CD8-positive, alpha-beta memory T cell (primary cell): ENCODE measurements at places on chromosomes 11 and 22. TPM values are rescaled to one million over a fixed set of nuclear protein-coding genes. Genes with fewer than 3 reads are reported as not detected.

DNA sequence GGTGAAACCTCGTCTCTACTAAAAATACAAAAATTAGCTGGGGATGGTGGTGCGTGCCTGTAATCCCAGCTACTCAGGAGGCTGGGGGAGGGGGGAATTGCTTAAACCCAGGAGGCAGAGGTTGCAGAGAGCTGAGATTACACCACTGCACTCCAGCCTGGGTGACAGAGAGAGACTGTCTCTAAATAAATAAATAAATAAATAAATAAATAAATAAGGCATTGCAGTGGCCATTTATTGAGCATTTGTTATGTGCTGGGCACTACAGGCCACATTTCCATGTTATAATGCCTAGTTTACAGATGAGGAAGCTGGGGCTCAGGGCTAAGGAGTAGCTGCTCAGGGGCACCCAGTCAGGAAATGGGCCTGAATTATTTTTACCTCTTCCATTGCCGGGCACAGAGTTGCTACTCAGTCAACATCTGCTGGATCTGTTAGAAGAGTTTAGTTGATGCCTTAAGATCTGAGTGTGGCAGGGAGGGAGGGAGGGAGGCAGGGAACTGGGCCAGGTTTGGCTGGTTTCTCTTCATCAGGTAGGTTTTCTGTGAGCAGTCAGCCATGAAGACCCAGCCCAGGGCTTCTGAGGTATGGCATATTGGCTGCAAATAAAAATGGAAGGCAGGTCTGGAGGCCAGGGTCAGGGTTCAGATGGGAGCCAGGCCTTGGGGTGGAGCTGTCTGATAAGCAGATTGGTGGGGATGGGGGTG is 5.6 kb downstream of the PVALB start:
- H3K4me1 ChIP-seq: peaks cover 18% of the 10 kb centered on the region
- H3K27ac ChIP-seq: no peak overlapping the region
- H3K36me3 ChIP-seq: no peaks in the 10 kb centered on the region

The TRIM48 gene
- polyA plus RNA-seq: not detected

DNA sequence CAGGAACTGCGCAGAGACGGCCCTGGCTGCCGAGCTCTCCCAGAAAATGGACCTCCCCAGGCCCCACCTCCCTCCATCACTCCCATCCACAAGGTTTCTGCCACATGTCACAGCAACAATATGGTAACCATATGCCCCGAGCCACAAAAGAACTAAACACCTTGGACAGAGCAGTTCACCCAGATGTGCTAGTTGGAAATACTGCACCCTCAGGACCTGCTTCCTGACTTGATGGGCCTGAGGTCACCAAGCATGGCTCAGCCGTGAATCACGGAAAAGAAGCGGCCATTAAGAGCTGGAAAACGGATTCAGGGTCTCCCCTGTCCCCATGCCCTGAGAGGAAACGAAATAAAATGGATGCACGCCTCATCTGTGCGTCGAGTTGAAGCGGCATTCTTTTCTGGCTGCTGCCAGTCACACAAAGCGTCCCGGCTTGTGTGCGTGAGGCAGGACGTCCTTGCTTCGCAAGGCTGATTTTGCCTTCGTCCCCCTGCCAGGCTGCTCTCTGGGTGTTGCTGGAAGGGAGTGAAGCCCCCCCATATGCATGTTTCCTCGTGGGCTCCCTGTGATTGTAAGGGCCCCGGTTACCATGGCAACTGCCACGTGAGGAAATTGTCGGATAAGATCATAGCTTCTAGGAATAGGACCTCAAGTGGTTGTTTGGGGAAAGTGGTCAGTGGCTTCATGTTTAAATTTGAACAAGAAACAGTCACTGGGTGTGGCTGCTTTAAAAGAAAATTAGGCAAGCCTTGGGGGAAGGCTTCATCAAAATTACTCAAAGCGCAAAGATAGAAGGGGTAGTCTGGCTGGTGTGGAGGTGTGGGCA is 51.7 kb downstream of the FLI1 start:
- peaks cover 10% of the 10 kb centered on the region for H3K36me3 ChIP-seq
- H3K4me1 ChIP-seq: peaks cover 70% of the 10 kb centered on the region
- no peak overlapping the region for H3K4me3 ChIP-seq

- no peak for DNase-seq
- no peaks in the 10 kb centered on the region for H3K27me3 ChIP-seq
- no peaks in the 10 kb centered on the region for H3K36me3 ChIP-seq
- H3K4me1 ChIP-seq: no peaks in the 10 kb centered on the region
Observed at GRCh38 chr11:84588131-84588829, 1038.9 kb downstream of the DLG2 start.

- DNase-seq: no peak
- no peaks in the 10 kb centered on the region for H3K36me3 ChIP-seq
- H3K4me3 ChIP-seq: no peak overlapping the region
- H3K27ac ChIP-seq: no peak overlapping the region
- H3K4me1 ChIP-seq: no peaks in the 10 kb centered on the region
Observed at GRCh38 chr11:74354036-74354435, 42.6 kb upstream of the P4HA3 start.
